ENCODE measurements at places on chromosomes 13 and 19. TPM values are rescaled to one million over a fixed set of nuclear protein-coding genes. Genes with fewer than 3 reads are reported as not detected.

The ZNF154 gene
- total RNA-seq: 3.3 TPM

The ELSPBP1 gene
- total RNA-seq: not detected

The GJB6 gene
- not detected for total RNA-seq

The FCHO1 gene
- under 0.01 TPM for total RNA-seq

The ACTN4 gene
- 127 TPM for total RNA-seq
